ENCODE measurements at places on chromosomes 1 and 21.

GRCh38 chr1:2314273-2314802 is 77.0 kb downstream of the MORN1 start:
- DNase-seq: no peak

- DNase-seq: no peak
Measured at GRCh38 chr1:14513111-14513510, 85.4 kb upstream of the KAZN start.

DNA sequence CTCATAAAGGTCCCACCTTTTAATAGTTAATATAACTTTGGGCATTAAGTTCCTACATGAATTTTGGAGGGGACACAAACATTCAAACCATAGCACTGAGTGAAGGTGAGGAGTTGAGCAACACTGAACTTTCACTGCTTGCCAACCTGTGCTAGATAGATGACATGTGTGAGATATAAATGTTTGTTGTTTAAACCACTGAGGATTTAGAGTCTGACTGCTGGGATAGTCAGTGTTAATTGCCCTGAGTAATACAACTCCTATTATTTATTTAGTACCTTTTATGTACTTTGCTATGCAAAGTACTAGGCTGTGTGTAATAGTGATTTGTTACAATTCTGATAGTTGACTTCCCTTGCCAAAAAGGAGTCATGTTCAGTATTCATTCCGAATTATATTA is 32.4 kb upstream of the SLC16A1 start:
- DNase-seq: no peak

GRCh38 chr1:241827264-241827663 is 20.7 kb upstream of the EXO1 start:
- no peak for DNase-seq

GRCh38 chr21:38139380-38140168 is 117.2 kb upstream of the KCNJ15 start:
- no peak for DNase-seq

Measured in stimulated activated CD8-positive, alpha-beta memory T cell treated with anti-CD3 and anti-CD28 coated beads, Interleukin-2, amount 100 ng/mL, for 48 hours (primary cell).